Tibial nerve (tissue), 4 donors: ENCODE measurements at places on chromosomes 4 and X.

- DNase-seq: no peak
These were observed 21.9 kb downstream of the SEC24D start for GRCh38 chr4:118814058-118814457.

DNA sequence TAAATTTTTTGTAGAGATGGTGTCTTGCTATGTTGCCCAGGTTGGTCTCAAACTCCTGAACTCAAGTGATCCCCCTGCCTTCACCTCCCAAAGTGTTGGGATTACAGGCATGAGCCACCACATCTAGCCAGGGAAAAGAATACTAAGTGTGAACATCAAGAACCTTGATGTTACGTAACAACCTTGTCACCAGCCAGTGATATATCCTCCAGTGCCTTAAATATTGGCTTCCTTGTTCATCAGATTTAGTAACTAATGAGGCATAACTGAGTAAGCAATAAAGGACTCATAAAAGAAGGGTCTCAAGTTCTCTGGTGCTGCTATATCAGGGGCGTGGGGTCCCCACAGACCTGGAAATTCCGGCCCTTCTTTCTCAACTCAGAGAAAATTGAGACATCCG lies 60.5 kb upstream of the ENPEP start:
- DNase-seq: no peak

- no peak for DNase-seq
These were observed 7.0 kb upstream of the FGFBP1 start for GRCh38 chr4:15945516-15945915.

DNA sequence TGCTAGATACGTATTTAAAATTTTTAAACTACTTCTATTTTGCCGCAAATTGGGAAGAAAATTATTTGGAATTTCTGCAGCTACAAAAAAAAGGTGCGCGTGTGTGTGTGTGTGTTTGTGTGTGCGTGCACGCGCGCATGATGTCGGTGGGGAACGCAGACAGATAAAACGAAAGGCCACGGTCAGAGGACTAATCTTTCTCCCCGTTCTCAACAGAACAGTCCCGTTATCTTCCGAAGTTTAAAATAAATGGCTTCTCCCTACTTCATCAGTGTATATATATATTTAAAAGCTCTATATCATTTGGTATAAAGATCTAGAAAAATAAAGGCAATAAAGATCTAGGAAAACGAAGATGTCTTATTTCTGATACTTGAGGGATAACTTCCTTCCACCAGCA lies 1.5 kb downstream of the MGARP start:
- DNase-seq: no peak

DNA sequence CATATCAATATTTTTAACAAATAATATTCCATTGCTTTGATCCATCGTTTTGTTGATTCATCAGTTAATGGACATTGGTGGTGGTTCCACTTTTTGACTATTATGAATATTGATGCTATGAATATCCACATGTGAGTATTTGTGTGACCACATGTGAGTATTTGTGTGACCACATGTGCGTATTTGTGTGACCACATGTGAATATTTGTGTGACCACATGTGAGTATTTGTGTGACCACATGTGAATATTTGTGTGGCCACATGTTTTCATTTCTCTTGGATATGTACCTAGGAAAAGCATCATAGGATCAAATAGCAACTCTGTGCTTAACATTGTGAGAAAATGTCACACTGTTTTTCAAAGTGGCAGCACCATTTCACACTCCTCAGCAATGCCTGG lies 433.6 kb upstream of the FRG1 start:
- DNase-seq: no peak

GRCh38 chrX:16804923-16805464 lies 18.7 kb downstream of the TXLNG start:
- no peak for DNase-seq

DNA sequence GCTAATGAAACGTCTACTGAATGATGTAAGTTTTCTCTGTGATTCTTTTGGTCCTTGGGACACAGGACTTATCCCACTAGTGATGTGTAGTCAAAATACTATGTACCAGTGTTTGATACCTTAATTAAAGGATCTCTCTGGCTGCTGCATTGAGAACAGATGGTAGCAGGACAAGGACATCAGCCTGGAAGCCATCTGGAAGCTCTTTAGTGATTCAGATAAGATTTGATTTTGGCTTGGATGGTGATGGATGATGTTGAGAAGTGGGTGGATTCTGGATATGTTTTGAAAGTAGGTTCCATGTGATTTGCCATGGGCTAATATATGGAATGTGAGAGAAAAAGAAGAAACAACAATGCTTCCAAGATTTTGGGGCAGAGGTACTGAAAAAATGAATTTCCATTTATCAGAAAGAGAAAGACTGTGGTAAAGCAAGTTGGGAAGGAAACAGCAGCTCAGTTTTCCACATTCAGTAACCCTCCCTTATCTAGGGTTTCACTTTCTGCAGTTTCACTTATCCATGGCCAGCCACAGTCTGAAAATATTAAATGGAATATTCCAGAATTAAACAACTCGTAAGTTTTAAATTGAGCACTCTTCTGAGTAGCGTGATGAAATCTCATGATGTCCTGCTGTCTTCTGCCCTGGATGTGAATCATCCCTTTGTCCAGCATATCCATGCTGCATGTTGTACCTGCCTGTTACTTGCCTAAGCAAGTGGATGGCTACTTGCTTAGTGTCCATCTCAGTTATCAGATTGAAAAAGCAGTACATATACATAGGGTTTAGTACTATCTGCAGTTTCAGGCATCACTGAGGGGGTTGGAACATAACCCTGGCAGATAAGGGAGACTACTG lies 15.6 kb downstream of the CD38 start:
- no peak for DNase-seq

DNA sequence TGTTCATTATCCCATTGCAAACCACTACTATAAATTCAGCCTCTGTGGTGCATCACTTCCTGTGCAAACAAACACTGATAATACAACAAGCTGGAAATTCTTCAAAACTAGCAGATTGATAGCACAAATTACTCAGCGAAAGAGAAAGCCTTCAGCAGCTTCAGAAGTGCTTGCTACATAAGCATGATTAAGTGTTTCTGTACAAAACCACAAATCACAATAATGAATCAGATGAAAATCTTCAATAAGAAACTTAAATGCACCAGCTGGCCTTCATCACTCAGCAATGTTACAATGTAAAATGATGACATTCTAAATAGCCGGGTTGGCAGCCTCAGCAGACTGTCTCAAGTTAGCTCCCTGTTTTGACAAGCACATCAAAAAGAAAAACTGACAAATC lies 262.2 kb downstream of the SPOCK3 start:
- no peak for DNase-seq

GRCh38 chrX:150365990-150366911 lies 3.1 kb downstream of the MAMLD1 start:
- DNase-seq: peak; percentile 62

GRCh38 chr4:40575846-40576245 lies 53.8 kb downstream of the RBM47 start:
- no peak for DNase-seq

GRCh38 chr4:172035562-172035961 lies 222.4 kb downstream of the GALNTL6 start:
- no peak for DNase-seq

GRCh38 chrX:153922932-153923857 lies 2.9 kb downstream of the ARHGAP4 start:
- DNase-seq: peak; percentile 74

DNA sequence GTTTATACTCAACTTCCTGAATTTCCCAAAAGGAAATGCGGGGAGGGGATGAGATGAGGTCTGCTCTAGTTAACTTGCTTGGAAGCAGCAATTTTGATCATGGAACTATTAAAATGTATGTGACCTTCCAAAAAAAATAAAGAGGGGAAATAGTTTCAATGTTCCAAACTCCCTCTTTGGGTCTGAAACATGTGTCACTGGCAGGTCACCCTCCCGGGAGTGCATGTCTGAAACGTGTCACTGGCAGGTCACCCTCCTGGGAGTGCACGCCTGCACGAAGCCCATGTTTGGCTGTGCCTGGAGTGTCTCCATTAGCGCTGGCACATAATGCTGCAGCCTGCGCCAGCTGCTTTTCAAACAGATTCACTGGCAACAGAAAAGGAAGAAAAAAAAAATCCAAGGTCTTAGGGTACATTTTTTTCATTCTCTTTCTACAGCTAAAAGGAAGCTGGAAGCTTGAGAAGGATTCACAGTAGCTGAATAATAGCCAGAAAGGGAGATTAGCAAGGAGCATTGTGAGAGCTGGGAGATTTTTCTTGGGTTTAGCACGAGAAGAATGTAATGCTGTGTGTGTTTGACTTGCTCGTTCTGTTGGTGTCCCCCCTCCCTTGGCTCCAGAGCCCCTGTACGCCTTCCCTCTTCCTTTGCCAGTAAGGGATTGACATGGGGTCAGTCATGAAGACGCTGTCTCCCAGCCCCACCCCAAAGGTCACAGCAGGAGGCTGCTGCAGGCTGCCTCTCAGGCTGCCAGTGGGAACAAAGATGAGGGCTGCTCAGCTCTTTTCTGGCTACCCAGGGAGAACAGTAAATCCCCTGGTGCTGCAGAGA lies 39.2 kb upstream of the TLR3 start:
- DNase-seq: peak; percentile 28

- DNase-seq: no peak
These were observed 220.6 kb upstream of the RPL34 start for GRCh38 chr4:108399610-108400265.

- no peak for DNase-seq
These were observed 288.4 kb downstream of the BCOR start for GRCh38 chrX:39809331-39809730.

GRCh38 chrX:110316351-110317060 lies 1.4 kb downstream of the AMMECR1 start:
- no peak for DNase-seq

DNA sequence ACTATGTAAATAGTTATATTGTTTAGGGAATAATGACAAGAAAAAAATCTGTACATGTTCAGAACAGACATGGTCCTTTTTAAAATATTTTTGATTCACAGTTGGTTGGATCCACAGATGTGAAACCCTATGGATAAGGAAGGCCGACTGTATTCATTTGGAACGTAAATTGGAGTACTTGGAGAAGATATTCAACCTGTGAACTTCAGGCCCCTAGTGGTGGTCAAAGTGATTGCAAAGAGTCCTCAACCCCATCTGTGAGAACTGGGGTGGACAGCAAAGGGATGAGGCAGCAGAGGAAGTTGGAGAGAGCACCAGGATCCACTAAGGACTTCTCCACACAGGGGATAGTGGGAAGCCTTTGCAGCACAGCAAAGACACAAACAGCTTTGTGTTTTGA lies 6.2 kb upstream of the CXCL13 start:
- DNase-seq: no peak

GRCh38 chr4:155599085-155599484 lies 67.6 kb upstream of the GUCY1A1 start:
- no peak for DNase-seq

DNA sequence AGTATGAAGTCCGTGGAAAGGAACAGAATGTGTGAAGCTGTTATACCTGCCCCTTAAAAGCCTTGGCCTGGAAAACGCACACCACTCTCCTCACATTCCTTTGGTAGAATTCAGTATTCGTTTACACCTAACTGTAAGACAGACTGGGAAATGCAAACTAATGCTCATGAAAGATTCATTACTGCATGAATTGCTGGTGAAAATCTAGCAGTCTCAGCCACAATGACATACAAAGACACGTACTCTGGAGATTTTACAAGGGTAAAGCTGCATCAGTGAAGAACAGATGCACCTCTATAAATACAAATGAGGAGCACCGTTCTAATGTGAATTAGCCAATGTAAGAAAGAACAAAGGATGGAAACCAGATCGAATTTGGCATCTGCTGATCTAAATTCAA lies 2051.3 kb downstream of the PCDH7 start:
- DNase-seq: no peak

DNA sequence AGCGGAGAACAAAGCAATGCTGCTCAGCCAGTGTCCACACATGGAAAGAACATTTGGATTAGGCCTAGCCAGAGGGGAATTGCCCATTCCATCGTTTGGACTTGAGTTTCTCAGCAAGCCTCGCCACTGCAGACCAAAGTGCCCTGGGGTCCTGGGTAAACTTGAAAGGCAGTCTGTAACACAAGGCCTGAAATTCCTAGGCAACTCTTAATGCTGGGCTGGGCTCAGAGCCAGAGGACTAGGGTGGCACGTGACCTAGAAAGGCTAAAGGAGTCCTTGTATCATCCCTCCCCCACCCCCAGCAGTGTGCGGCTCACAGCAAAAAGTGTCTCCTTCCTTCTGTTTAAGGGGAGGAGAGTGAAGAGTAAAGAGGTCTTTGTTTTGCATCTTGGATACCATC lies 210.4 kb upstream of the ARX start:
- no peak for DNase-seq

DNA sequence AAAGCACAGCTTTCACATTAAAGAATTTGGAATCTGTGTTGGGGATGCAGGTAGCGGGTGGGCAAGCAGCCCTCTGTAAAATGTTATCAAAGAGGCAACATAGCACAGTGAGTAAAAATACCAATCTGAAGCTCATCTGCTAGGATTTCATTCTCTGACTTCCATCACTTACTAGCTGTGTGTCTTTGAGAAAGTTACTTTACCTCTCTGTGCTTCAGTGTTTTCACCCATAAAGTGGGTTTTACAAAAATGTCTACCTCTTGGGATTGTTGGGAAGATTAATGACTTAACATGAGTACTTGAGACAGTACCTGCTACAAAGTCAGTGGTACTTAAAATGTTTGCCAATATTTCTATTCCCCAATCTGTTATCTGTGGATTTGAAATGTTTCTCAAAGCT lies 7.9 kb upstream of the DCUN1D4 start:
- no peak for DNase-seq

GRCh38 chr4:1660948-1661677 lies 23.0 kb downstream of the FAM53A start:
- no peak for DNase-seq

DNA sequence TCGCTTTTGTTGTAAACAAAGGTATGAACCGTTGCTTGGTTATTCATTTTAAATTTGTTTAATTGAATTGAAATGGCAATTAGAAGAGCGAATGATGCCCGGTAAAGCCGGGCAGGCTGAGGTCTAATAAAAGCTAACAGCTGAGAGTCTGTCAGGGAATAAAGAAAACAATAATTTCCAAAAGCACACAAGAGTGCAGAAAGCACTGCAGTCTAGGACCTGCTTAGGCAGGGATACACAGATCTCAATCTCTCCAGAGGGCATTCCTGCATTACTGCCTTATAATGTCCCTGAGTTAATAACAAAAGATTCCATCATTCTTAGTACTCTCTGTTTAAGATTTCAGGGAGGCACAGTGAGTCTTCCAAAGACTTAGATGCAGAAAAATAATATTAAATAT lies 27.6 kb upstream of the EMCN start:
- no peak for DNase-seq

GRCh38 chrX:16148896-16149295 lies 18.4 kb upstream of the MAGEB17 start:
- no peak for DNase-seq

- no peak for DNase-seq
These were observed 628.3 kb downstream of the TRIML1 start for GRCh38 chr4:188767496-188767895.

GRCh38 chrX:53678667-53679066 lies 7.9 kb downstream of the HUWE1 start:
- no peak for DNase-seq

GRCh38 chrX:13646154-13646549 lies 6.8 kb upstream of the TCEANC start:
- peak; percentile 33 for DNase-seq
